ENCODE measurements at places on chromosomes 2 and 18.
A peak's percentile ranks its signal among the peaks of the same experiment; 100 is the strongest.

DNA sequence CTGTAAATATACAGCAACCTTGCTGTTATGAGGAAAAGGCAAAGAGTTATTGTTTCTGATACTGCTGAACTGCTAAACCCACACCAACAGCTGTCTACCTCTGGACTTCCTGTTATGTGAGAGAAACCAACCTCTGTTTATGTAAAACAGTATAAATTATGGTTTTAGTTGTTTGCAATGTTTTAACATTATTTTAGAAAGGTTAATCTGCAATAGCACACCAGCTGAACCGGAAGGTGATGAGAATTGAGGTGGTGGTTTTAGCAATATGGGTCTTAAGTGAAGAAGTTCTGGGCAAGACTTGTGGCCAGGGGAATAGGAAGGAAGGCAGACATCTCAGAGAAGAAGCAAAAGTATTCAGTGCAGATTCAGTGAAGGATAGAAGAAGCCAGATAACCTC lies 237.8 kb downstream of the PLCL1 start:
- no peak for DNase-seq

DNA sequence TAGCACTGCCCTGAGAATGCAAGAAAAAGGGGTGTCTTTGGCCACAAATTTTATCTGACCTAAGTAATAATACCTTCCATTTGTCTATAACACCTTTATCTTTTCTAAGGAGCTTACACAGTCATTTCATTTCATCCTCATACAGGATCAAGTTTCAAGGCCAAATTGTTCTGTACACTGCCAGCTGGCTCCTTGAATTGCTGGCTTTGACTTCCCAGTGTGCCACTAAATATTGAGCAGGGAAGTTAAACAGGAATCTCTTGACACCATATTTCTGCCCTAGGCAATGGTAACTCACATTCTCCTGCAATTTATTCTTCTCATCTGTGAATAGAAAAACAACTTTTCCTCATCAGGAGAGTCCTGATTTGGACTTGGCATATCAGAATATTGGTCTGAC lies 195.1 kb upstream of the LRP1B start:
- no peak for DNase-seq

- no peak for DNase-seq
These were observed 271.0 kb upstream of the GALNT5 start for GRCh38 chr2:156986339-156986988.

DNA sequence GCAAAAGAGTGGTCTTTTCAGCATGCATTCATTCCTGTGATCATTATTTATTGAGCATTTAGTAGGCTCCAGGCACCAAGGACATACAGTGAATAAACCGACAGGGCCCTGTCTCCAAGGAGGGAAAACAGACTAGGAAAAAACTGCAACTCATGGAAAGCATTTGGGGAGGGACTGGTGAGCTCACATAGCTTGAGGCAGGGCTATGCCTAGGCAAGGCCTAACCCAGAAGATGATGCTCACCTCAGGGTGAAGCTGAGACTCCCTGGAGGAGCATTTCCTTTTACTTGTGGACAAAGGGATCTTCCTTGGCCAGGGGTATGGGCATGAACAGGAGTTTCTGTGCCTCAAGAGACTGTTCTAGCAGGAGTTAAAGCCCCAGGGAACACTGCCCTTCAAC lies 3.9 kb downstream of the CXCR1 start:
- no peak for DNase-seq

- peak; percentile 5 for DNase-seq
These were observed 39.0 kb downstream of the CHN1 start for GRCh38 chr2:174965992-174966744.

GRCh38 chr2:233768076-233768475 lies 8.0 kb downstream of the UGT1A1 start:
- DNase-seq, result no peak

DNA sequence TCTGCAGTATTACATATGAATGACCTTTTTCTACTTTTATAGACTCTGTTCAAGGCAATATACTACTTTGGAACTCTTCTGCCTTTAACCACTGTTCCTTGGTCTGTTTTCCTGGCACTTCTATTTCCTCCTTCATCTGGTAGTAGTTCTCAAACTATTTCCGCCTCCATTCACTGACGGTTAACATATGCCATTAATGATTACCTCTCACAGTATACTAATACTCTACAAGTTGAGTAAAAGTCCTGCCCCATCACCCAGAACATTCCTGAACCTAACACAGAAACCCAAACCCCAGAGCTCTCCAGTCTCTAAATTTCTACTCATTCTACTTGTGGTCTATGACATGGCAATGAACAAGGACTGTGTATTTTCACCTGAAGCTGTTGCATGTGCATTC lies 4.5 kb downstream of the GFPT1 start:
- DNase-seq, result peak; percentile 89

GRCh38 chr2:14354231-14354630 lies 278.3 kb upstream of the LRATD1 start:
- DNase-seq, result no peak

DNA sequence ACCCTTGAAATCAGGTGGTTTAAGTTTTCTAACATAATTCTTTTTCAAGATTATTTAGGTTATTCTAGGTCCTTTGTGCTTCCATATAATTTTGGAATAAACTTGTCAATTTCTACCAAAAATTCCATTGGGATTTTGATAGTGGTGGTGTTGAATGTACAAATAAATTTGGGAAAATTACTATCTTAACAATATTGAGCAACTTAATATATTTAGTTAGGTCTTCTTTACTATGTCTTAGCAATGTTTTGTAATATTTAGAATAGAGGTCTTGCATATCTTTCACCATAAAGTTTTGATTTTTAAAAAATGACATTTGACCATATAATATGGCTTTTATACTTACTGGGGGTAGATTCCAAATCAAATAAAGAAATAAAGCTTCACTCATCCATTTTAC lies 34.0 kb upstream of the CTIF start:
- no peak for DNase-seq

DNA sequence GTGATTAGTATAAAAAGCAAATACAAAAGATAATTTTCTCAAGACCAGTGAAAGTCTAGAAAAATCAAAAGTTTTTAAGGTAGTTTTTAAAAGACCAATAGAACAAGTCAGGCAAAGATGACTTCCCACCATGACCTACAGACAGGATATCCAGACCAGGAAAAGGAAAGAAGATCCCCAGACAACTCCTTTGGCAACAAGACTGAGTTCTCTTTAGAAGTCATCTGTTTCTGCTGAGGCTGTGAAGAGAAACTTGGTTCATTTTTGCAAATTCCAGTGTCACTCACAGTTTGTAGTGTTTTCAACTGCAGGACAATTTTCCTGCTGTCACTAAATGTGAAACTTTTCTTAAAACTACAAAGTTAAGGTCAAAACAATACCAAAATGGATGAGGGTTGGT lies 240.9 kb upstream of the SIX2 start:
- no peak for DNase-seq

GRCh38 chr2:177553176-177553884 lies 160.8 kb downstream of the AGPS start:
- peak; percentile 28 for DNase-seq

- peak; percentile 59 for DNase-seq
These were observed 568.3 kb downstream of the LRRTM4 start for GRCh38 chr2:76953733-76954347.

GRCh38 chr2:70984576-70985282 lies 6.3 kb downstream of the ANKRD53 start:
- peak; percentile 39 for DNase-seq

DNA sequence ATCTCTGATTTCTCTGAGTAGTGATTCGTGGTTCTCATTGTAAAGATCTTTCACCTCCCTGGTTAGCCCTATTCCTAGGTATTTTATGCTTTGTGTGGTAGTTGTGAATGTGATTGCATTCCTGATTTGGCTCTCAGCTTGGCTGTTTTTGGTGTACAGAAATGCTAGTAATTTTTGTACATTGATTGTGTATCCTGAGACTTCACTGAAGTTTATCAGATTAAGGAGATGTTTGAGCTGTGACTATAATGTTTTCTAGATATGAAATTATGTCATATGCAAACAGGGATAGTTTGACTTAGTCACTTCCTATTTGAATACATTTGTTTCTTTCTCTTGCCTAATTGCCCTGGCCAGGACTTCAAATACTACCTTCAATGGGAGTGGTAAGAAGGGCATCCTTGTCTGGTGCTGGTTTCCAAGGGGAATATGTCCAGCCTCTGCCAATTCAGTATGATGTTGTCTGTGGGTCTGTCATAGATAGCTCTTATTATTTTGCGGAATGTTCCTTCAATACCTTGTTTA lies 251.9 kb upstream of the ZNF804A start:
- DNase-seq, result no peak

GRCh38 chr2:42116195-42117181 lies 52.7 kb upstream of the EML4 start:
- DNase-seq, result no peak

GRCh38 chr2:74222300-74222650 lies 23.9 kb downstream of the MTHFD2 start:
- DNase-seq, result no peak

DNA sequence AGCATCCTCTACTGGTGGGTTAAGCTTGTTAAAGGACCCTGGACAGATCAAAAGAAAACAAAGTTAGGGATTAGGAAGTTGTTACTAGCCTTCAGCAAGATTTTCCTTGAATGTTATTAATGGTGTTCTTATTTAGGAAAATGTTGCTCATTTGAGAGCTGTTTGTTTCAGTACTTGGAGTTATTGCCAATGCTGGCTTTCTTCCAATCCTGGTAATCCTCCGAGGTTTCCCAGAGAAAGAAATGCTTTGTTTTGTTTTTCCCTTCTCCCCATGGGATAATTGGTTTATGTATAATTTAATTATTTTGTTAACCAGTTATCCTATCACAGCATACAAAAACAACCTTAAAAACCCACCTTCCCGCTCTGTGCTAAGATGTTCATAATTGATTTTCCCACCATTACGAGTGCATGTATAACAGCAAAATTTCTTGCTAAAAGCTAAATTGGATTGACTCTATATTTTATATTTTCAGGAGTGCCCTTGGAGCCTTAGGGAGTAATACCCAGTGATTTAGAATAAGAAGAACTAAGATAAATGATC lies 79.8 kb downstream of the MGAT5 start:
- no peak for DNase-seq

DNA sequence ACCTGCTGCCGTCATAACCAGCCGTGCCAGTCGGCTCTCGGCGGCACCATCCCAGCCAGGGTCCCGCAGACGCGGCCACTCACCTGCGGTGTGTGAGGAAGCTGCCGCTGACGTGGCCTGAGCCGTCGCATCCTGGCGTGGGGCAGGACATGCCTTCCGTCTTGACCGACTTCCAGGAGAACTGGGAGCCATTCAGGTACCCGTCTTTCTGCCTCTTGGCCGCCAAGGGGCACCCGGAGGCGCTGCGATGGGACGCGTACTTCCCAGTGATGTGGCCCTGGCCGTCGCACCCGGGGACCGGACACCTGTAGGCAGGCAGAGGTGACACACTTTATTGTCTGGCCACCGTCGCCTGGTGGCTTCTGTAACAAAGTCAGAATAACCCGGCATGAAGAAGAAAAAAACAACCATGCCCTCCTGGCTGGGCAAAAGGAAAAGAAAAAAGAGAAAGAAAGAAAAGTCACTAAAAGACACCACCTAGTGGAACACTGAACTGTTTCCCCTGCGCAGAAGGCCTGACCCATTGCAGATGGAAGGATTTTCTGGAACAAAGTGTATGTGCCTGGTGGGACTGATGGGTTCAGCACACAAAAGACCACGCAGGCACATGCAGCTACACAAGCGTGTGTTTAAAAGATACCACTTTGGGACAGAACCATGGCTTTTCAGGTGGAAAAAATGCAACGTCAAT lies 94.9 kb upstream of the PXDN start:
- no peak for DNase-seq

GRCh38 chr2:150153646-150154307 lies 333.7 kb downstream of the RND3 start:
- no peak for DNase-seq

DNA sequence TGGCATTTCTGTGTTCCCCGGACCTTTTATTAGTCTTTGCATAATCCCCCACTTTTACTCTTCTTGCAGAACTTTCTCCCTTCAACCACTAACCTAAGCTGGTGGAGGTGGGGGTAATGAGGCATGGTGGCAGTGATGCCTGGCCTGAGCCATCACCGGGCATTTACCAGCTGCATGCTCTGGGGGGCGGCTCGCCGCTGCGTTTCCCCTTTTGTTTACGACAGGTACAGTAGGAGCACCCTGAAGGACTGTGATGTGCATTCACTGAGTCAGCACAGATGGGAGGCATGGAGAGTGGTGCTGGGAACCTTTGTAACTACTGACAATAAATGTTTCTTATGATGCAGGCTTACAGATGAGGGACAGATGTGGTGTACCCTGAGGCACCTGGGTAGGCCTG lies 46.9 kb downstream of the PLEKHB2 start:
- DNase-seq, result peak; percentile 21
